Tibial nerve (tissue), 4 donors: ENCODE measurements at places on chromosomes 5 and 9. TPM values are rescaled to one million over a fixed set of nuclear protein-coding genes. Genes with fewer than 3 reads are reported as not detected.
A peak's percentile ranks its signal among the peaks of the same experiment; 100 is the strongest.

The OR2K2 gene
- not detected for total RNA-seq

The KIAA1958 gene
- total RNA-seq, result 3.7 TPM

The PFN3 gene
- total RNA-seq, result not detected

The DCTN3 gene
- 87.5 TPM for total RNA-seq

The MIGA2 gene
- 56.7 TPM for total RNA-seq

The PCDHGB6 gene
- 16.7 TPM for total RNA-seq

The HSPB3 gene
- 0.66 TPM for total RNA-seq

The CDC20B gene
- total RNA-seq, result not detected

The GDA gene
- not detected for total RNA-seq

The ZNF454 gene
- total RNA-seq, result 3.1 TPM

The CCDC183 gene
- 4.6 TPM for total RNA-seq

The CDO1 gene
- 857 TPM for total RNA-seq

The TLX3 gene
- total RNA-seq, result not detected

DNA sequence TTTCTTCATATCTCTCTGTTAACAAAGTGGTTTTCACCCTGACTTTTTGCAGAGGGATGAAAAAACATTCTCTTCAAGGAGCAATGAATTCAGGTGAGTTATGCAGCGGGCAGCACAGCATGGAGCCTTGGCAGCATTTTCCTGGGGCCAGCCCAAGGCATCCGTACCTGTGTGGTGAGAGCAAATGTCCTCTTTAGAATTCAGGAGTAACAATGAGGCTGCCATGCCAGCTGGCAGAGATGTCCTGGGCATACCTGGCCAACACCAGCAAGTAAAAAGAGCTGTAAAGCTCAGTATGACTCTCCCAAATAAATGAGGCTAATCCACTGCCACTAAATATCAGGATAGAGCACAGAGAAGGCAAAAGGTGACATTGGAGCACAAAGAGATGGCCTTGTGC, 277.6 kb upstream of the TRPC7 start:
- no peaks in the 10 kb centered on the region for H3K36me3 ChIP-seq
- no peaks in the 10 kb centered on the region for H3K27me3 ChIP-seq
- H3K4me1 ChIP-seq, result no peaks in the 10 kb centered on the region
- no peak overlapping the region for H3K27ac ChIP-seq
- H3K4me3 ChIP-seq, result no peak overlapping the region

- DNase-seq, result no peak
- no peaks in the 10 kb centered on the region for H3K4me1 ChIP-seq
- no peak overlapping the region for H3K4me3 ChIP-seq
- H3K27me3 ChIP-seq, result no peaks in the 10 kb centered on the region
Observed at GRCh38 chr9:19186232-19186631, 44.3 kb upstream of the DENND4C start.

DNA sequence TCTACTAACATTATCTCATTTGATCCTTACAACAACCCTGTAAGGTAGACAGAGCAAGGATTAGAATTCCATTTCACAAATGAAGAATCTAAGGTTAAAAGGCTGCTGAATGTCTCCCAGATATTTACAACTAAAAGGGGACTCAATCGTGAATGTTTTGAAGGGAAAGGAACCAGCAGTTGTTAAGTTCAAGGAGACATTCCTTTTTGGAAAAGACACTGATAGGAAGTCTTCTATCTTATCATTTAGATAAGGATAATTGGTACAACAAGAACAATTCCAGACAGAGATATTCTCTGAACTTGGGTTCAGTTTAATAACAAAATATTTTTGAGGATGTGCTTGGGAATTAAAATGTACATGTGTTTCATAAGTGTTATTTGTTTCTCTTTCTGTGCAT, 37.5 kb upstream of the CER1 start:
- no peak overlapping the region for H3K4me3 ChIP-seq
- DNase-seq, result no peak
- H3K27ac ChIP-seq, result no peak overlapping the region

GRCh38 chr5:175146733-175147132, 297.2 kb downstream of the DRD1 start:
- no peaks in the 10 kb centered on the region for H3K27me3 ChIP-seq
- no peaks in the 10 kb centered on the region for H3K36me3 ChIP-seq
- H3K4me1 ChIP-seq, result no peaks in the 10 kb centered on the region
- H3K4me3 ChIP-seq, result no peak overlapping the region
- no peak for DNase-seq

GRCh38 chr5:14327624-14328023, 184.5 kb downstream of the TRIO start:
- H3K4me1 ChIP-seq, result peaks cover 9% of the 10 kb centered on the region
- H3K27me3 ChIP-seq, result no peaks in the 10 kb centered on the region
- no peak overlapping the region for H3K4me3 ChIP-seq
- no peak for DNase-seq

GRCh38 chr9:89519366-89519805, 21.5 kb upstream of the SEMA4D start:
- no peak overlapping the region for H3K27ac ChIP-seq
- no peak for DNase-seq
- no peaks in the 10 kb centered on the region for H3K27me3 ChIP-seq
- no peaks in the 10 kb centered on the region for H3K36me3 ChIP-seq
- peaks cover 4% of the 10 kb centered on the region for H3K4me1 ChIP-seq

DNA sequence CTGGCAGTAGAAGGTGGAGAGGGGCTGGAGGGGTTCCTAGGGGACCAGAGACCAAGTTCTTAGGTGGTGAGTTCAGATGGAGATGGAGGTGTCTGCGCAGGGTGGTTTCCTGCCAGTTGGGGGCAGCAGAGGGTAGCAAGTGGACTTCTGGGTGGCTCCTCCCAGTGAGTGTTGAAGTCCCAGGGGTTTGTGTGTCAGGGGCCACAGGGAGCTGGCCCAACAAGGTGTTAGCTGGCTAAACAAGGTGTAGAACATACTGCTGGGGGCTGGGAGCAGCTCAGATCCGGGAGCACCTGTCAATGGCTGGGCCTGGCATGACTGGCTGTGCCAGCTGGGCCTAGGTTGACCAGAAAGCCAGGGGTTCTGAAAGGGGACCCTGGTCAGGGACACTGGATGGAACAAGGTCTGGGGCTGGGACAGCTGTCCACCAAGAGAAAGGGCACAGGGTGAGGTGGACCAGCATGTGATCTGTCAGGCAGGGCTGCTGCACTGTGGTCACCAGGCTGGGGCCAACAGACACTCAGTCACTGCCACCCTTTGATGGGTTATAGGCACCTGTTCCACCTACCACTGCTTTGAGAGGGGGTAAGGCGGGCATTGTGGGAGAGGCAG, 35.6 kb downstream of the DAB2IP start:
- no peak overlapping the region for H3K4me3 ChIP-seq
- H3K27me3 ChIP-seq, result no peaks in the 10 kb centered on the region
- no peaks in the 10 kb centered on the region for H3K36me3 ChIP-seq
- H3K27ac ChIP-seq, result no peak overlapping the region
- peaks cover 14% of the 10 kb centered on the region for H3K4me1 ChIP-seq
- peak; percentile 69 for DNase-seq

- no peak overlapping the region for H3K4me3 ChIP-seq
- H3K36me3 ChIP-seq, result no peaks in the 10 kb centered on the region
- no peak overlapping the region for H3K27ac ChIP-seq
Observed at GRCh38 chr9:100108559-100108958, 9.5 kb downstream of the INVS start.

DNA sequence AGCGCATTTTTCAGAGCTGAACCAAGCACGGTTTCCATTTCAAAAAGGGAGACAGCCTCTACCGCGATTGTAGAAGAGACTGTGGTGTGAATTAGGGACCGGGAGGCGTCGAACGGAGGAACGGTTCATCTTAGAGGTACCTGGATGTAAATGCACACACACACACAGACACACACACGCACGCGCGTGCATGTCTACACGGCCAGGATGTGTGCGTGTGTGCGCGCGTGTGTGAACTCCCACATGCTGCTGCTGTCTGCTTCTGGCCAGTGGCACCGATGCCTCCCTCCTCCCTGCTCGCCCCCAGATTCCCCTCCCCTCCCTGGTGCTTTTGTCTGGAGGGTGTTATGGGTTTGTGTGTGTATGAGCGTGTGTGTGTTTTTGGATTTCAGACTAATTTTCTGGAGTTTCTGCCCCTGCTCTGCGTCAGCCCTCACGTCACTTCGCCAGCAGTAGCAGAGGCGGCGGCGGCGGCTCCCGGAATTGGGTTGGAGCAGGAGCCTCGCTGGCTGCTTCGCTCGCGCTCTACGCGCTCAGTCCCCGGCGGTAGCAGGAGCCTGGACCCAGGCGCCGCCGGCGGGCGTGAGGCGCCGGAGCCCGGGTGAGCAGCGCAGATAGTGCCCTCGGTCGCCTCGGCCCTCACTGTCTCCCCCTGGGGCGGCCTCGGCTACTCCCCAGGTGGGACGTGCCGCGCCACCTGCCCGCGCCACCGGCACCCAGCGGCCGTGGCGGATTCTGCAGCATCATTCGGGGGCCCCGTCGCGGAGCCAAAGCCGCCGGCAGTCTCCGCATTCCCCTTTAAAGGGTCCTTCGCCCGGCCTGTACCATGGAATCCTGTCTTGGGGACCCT, at the start of gene NTRK2:
NTRK2 (plus strand) TSS at position 442 of the 850 bp plus-strand sequence. CDS start 1,020 bp downstream, outside the sequence.
- no peaks in the 10 kb centered on the region for H3K27me3 ChIP-seq
- DNase-seq, result peak; percentile 35
- peak within 1 kb of the TSS; percentile 85 for H3K27ac ChIP-seq
- no peaks in the 10 kb centered on the region for H3K4me1 ChIP-seq
- H3K4me3 ChIP-seq, result peak within 1 kb of the TSS; percentile 73
- no peaks in the 10 kb centered on the region for H3K36me3 ChIP-seq

DNA sequence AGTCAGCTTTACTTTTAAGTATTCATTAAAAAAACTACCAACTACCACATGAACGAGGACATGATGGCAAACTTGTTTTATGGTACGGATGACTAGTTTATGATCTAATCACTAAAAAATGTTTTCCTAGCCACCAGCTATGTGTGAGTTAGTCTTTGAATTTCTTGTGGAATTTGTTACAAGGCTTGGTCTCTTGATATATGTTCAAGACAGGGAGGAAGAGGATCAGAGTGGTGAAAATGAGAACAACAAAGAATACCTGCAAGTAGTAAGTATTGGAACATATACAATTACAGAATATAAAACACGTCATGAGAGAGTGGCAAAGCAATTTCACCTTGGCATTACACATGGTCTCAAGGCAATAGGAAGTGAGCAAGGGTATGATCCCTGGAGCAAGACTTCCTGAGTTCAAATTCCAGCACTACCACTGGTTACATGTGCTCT, 548.6 kb upstream of the TLE4 start:
- H3K27ac ChIP-seq, result no peak overlapping the region
- no peaks in the 10 kb centered on the region for H3K36me3 ChIP-seq

GRCh38 chr9:127075624-127076372, 46.6 kb downstream of the ANGPTL2 start:
- no peak overlapping the region for H3K4me3 ChIP-seq
- peak overlapping the region; percentile 45 for H3K27ac ChIP-seq
- H3K4me1 ChIP-seq, result peaks cover 9% of the 10 kb centered on the region
- DNase-seq, result no peak
- H3K36me3 ChIP-seq, result no peaks in the 10 kb centered on the region

GRCh38 chr5:176369934-176370711, 4.8 kb downstream of the ARL10 start:
- H3K36me3 ChIP-seq, result peaks cover 54% of the 10 kb centered on the region
- no peaks in the 10 kb centered on the region for H3K4me1 ChIP-seq
- no peak overlapping the region for H3K4me3 ChIP-seq
- no peak overlapping the region for H3K27ac ChIP-seq
- H3K27me3 ChIP-seq, result no peaks in the 10 kb centered on the region

- no peaks in the 10 kb centered on the region for H3K27me3 ChIP-seq
- H3K27ac ChIP-seq, result no peak overlapping the region
- no peak for DNase-seq
Observed at GRCh38 chr9:106930477-106930876, 67.5 kb downstream of the ZNF462 start.

GRCh38 chr9:15755660-15756059, 202.8 kb downstream of the CCDC171 start:
- H3K4me3 ChIP-seq, result no peak overlapping the region
- DNase-seq, result no peak
- no peak overlapping the region for H3K27ac ChIP-seq
- H3K27me3 ChIP-seq, result no peaks in the 10 kb centered on the region

DNA sequence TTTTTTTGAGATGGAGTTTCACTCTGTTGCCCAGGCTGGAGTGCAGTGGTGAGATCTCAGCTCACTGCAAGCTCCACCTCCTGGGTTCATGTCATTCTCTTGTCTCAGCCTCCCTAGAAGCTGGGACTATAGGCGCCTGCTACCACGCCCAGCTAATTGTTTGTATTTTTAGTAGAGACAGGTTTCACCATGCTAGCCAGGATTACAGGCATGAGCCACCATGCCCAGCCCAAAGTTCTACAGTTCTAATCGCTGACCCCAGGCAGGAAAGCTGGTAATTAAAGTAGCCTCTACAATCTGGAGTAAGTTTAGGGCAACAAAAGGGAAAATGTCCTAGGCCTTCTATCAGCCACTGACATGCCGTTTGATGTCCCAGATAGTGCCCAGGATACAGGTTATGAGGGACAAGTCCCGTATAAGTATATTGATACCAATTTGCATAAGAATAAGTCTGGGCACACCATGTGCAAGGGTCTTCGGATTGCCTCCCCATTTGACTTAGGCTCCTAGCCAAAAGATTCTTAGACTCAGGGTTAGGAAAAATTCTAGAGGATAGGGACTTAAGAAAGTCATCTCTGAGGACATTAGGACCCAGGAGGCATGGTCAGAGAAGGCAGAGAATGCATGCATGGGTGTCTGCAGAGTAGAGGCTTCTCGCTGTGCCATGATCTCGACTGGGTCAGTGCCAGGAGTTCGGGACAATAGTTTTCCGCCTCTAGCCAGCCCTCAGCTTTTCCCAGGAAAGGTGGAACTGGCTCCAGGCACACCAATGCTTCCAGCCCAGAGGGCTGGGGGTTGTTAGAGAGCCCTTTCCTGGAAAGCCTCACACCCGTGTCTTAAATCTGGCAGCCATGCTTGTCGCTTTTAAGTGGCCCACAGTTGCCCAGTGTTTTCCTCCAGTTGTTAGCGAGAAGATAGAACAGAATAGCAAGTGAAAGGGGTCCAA, 1111.1 kb downstream of the TAF11L14 start:
- no peak overlapping the region for H3K27ac ChIP-seq
- H3K4me3 ChIP-seq, result peak overlapping the region; percentile 49
- no peaks in the 10 kb centered on the region for H3K4me1 ChIP-seq
- H3K27me3 ChIP-seq, result no peaks in the 10 kb centered on the region

GRCh38 chr9:13744261-13744901, 464.9 kb upstream of the MPDZ start:
- no peak for DNase-seq
- no peaks in the 10 kb centered on the region for H3K27me3 ChIP-seq
- H3K4me1 ChIP-seq, result no peaks in the 10 kb centered on the region
- no peaks in the 10 kb centered on the region for H3K36me3 ChIP-seq

- no peaks in the 10 kb centered on the region for H3K4me1 ChIP-seq
- H3K36me3 ChIP-seq, result no peaks in the 10 kb centered on the region
- H3K27ac ChIP-seq, result no peak overlapping the region
- no peak for DNase-seq
- H3K27me3 ChIP-seq, result no peaks in the 10 kb centered on the region
- H3K4me3 ChIP-seq, result no peak overlapping the region
Observed at GRCh38 chr5:169827769-169828168, 152.5 kb downstream of the INSYN2B start.

- no peaks in the 10 kb centered on the region for H3K4me1 ChIP-seq
- H3K4me3 ChIP-seq, result no peak overlapping the region
- DNase-seq, result no peak
Observed at GRCh38 chr9:80489329-80489728, 917.6 kb downstream of the TLE4 start.
